ENCODE measurements at places on chromosomes 5 and 9.

DNA sequence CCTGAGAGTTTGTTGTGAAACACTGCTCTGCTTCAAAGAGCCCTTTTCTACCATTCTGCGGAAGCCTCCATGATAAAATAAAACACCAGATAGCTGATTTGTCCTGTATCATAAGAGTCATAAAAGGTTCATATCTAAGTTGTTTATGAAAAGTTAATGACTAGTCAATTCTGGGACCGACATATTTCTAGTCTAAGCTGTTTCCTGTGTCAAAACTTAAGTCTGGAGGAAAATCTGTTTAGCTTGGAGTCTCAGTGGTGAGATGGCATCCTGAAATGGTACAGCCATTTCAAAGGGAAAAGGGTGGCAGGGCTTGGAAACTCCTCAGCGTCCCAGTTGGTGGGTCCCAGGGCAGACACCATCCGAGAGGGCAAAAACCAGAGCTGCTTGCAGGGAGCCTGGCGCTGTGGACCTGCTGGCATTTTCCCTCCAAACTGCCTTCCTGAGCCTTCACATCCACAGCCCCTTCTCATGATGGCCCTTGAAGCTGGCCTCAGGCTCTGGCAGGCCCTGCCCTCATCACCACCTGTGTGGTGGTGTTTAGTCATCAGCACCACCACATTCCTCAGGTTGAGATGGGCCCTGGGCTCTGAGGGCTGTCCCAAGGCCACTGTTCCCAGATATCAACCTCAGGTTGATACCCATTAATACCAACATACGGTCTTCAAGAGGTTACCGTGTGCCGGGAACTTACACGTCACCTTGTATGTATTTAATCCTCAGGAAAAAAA is 184.0 kb downstream of the HSPA4 start:
- no peak for DNase-seq

GRCh38 chr5:67591491-67591890 is 394.9 kb upstream of the CD180 start:
- DNase-seq: no peak

DNA sequence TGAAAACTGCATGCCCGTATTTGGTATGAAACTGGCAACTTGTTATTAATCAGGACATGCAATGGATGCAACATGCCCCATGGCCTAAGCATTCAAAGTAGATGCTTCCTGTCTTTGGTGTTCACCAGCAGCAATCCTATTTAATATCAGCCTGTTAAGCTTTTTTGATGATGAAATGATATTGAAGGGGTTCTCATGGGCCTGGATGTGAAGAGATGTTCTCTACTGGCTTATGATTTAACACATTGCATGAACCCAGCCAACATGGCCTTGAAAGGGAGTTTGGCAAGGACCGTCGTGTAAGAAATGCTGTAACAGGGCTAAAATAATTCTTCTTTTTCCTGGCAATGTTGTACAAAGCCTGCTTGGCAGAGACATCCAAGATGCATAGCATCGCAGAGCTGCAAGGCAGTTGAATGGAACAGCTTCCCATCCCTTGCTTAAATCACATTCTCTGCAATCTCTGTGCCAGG is 111.2 kb downstream of the SMARCA2 start:
- no peak for DNase-seq

- no peak for DNase-seq
These were observed 224.6 kb downstream of the PLK2 start for GRCh38 chr5:58235299-58235698.

DNA sequence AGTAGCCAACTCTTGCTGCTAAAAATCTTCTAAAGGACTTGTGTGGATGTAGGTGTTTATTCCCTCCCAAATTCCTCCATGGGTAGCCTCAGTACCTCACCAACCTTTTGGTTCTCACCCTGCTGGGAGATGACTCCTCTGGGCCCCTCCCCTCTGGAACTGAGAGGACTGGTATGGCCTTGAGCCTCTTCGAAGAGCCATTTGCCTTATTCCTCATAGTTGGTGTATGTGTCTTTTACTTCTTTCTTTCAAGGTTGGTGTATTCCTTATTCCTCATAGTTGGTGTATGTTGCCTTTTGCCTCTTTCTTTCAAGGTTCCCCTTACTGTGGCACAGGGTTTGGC is 48.3 kb downstream of the GNAQ start:
- DNase-seq: no peak

GRCh38 chr5:131530706-131531331 is 104.2 kb downstream of the RAPGEF6 start:
- no peak for DNase-seq

- no peak for DNase-seq
These were observed 475.3 kb upstream of the RIOK2 start for GRCh38 chr5:97658116-97658900.

- no peak for DNase-seq
These were observed 704.3 kb upstream of the ZNF608 start for GRCh38 chr5:125450771-125451170.

DNA sequence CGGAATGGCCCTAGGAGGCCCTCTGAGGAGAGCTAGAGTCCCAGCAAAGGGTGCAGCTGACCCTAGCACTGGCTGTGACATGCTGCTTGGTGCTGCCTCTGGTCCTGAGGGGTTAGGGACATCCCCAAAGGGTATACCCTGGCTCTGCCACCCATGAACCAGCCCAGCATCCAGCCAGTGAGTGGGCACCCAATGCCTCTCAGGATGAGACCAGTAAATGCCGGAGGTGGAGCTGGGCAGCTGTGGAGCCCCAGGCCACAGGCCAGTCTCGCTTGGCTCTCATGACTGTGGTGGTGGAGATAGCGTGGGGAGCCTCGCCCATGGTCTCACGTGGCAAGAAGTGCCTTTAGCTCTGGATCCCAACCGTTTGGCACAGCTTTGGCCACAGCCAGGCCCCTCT is 3.7 kb upstream of the CEL start:
- no peak for DNase-seq

GRCh38 chr9:113524468-113524867 is 60.9 kb downstream of the RGS3 start:
- DNase-seq: no peak

- no peak for DNase-seq
These were observed 46.0 kb upstream of the FREM1 start for GRCh38 chr9:14956208-14956607.

DNA sequence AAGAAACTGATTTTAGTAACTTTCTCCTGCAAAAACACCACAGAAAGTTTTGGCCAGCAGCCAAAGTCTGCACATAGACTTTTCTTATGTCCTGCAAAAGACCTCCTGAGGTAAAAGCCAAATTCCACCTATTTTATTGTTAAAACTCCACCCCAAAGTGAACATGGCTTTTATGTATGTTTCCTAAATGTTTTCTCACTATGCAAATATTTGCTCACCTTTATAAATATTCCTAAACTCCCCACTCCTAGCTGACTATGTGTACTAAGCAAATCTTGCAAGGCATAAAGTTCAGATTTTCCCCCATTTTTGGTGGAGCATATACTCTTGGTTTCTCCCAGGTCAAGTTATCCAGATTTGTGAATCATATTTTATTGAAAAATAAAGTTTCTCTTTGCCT is 446.2 kb downstream of the DNAH5 start:
- DNase-seq: no peak

DNA sequence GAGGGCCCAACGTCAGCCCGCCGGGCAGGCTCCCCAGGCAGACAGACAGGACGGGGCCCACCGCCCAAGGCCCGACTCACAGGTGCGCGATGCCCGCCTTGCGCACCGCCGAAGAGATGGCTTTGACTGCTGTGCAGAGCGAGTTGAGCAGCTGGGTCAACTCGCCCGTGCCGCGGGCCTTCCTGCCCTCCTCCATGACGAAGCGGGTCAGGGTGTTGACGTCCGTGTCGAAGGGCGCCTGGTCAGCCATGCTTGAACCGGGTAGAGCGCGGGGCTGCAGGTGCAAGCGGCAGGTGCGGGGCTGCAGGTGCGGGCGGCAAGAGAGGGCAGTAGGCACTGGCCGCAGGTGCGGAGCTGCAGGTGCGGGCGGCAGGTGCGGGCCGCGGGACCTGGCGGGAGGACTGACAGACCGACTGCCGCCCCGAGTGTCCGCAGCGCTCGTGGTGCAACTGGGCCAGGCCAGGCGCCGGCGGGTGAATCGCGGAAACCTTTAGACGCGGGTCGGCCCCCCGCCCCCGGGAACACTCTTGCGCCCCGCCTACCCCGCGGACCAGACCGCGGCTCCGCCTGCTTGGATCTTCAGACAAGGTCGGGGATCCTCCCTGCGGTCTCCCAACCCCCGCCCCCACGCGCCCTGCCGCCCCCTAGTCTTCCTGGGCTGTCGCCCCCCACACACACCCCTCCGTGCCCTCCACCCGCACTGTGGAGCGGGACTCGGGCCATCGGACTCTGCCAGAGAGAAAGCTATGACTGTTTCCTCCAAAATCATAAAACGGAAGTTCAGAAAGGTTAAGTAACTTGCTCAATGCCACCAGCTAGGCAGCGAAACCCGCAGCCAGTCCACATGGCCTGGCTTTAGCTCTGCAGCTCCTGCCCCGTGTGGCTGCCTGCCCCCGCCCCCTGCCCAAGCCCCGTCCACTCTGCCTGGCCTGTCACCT is at the start of gene FBP1:
TSS of gene FBP1 (minus strand) at position 458 of the 938 bp plus-strand sequence. CDS start at position 250, 208 bp downstream.
- peak; percentile 88 for DNase-seq

DNA sequence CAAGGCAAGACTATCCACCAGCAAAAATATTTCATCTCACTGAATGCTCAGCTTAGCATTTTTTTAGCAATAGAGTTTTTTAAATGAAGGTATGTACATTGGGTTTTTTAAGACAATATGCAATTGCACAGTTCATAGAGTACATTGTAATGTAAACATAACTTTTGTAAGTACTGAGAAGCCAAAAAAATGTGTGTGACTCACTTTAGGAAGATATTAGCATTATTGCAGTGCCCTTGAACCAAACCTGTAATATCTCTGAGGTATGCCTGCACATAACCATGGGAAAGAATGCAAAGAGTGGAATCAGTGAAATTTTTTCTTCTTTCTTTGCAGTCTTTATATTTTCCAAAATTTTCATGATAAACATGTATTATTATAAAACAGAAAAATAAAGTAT is 1533.3 kb upstream of the WWC1 start:
- DNase-seq: no peak

DNA sequence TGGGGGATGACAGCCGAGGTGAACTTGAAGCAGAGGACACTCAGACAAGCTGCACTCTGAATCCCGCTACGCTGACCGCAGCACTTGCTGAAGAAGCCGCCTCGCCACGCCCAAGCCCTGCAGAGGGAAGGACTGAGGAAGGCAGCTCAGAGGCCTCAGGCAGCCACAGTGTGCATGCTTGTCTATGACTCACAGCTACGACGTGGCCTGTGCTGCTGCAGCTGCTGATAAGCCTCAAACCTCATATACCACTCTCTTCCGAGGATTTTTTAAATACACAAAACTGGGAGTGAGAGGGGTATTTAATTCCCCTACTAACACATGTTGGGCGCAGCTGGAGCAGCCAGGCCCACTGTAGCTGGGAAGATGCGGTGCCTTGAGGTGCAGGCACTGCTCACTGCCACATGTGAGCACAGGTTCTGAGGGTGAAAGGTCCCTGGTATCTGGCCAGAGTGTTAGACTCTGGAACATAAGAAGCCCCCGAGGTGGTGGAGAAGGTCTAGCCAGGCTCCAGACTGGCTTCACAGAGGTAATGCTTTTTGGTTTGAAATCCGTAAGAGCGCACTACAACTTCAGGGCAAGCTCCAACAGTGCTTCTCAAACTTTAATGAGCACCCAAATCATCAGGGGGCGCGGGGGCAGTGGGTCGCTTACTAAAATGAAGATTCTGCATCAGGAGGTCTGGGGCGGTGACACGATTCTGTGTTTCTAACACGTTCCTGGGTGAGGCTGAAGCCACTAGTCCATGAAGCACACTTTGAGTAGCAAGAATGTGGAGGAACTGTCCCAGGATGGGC is 196.8 kb downstream of the AUH start:
- DNase-seq: peak; percentile 34

DNA sequence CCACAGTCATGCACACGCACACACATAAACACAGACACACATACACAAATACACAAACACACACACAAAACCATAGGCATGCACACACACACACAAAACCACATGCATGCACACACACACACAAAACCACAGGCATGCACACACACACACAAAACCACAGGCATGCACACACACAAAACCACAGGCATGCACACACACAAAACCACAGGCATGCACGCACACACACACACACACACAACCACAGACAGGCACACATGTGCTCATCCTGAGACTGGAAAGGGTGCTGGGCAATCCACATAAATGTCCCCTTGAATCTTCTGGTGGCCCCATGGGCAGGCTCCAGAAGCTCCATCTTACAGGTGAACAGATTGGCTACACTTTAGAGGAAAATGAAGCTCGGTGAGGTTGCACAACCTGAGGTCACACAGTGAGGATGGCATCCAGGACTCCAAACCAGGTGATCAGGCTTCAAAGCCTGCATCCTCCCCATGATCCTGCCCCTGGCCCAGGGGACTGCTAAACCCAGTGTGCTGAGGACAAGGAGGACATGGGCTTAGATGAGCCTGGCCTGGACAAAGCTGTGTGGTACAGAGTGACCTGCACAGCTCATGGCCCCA is 144.8 kb downstream of the GADD45G start:
- DNase-seq: no peak

DNA sequence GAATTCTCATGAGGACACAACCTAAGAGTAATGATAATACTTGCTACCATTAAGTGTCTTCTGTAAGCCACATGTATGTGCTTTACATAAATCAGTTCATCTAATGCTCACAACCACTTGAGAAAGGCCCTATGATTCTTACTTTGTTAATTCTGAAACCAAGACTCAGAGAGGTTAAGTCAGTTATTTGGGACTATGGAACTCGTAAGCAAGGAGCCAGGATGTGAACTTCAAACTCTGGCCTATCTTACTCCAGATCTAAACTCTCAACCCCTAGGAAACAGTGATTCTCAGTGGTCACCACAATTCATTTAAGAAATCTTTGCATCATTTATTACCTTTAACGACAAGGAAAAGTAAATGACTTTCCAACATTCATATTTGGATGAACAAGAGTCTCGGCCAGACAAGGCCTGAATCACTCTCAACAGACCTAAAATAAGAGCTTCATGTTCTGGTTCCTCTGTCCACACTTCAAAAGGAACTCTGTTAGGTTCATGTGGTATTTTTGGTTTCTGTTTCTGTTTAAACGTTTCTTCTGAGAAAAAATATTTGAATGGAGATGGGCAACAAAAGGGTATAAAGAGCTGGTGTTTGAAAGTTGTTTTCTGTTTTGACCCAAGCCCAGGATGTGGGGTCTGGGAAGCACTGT is 104.8 kb downstream of the LPAR1 start:
- no peak for DNase-seq

GRCh38 chr9:70107558-70107957 is 63.9 kb downstream of the MAMDC2 start:
- DNase-seq: no peak
